NCI-H774 (cell line): ENCODE measurements at places on chromosomes 13 and 19.

GRCh38 chr19:13619203-13619632 lies 112.9 kb upstream of the CACNA1A start:
- DNase-seq, result no peak

DNA sequence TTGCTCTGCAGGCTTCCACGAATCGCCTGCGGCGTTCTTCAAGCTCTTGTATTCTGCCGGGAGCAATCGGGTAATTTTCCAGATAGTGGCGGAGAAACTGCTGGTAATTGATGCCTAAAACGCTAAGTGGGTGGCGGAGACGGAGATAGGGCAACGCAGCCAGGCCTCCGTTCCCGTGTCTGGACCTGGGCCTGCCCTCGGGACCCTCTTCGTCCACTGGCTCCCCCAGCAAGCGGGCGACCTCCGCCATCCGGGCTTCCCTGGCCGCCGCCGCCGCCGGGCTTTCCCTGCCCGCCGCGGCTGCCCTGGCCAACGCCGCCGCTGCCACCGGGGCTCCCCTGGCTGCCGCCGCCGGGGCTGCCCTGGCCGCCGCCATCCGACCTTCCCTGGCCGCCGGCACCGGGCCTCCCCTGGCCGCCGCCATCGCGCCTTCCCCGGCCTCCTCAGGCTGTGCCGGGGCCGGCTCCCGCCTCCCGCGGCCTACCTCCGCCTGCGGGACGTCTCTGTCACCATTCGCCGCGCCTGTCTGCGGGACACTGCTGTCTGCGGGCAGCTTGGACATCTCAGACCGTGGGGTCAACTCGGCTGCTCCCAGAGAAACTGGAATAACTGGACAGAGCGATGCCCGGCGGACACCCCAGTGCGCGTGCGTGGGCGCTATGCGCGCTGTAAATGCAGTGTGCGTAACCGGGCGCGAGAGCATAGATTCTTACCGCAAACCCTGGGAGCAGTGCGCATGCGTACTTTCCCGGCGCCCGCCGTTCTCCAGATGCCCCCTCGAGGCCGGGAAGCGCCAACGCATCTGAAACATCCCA lies at the start of gene EID2:
Gene EID2 (minus strand): TSS at position 644 of the 815 bp plus-strand sequence. CDS start 82 bp downstream, at position 562.
- peak; percentile 87 for DNase-seq

DNA sequence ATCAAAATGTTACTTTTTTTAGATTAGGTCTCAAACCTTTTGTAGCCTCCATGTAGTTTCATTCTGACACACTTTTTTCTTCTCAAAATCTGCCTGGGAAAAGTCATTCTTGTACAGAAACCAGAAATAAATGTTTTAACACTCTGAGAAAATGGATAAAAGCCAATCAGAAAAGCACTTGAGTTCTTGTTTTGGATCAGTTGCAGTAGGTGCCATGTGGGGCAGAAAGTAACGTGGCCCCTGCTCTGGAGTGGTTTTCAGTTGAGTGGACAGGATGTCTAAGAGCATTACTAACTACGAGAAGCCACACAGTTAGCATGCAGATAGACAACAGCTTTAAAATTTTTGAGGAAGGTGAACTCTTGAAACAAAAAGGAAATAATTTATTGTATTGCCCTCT lies 19.1 kb downstream of the GPR183 start:
- no peak for DNase-seq

- DNase-seq, result no peak
These were observed at the start of gene MAB21L1 for GRCh38 chr13:35475960-35476943. Gene MAB21L1, minus strand, starts transcription at chr13:35476689. Its CDS starts 551 bp downstream, at chr13:35476138.

- no peak for DNase-seq
These were observed 1.0 kb upstream of the CREB3L3 start for GRCh38 chr19:4152241-4152998.

DNA sequence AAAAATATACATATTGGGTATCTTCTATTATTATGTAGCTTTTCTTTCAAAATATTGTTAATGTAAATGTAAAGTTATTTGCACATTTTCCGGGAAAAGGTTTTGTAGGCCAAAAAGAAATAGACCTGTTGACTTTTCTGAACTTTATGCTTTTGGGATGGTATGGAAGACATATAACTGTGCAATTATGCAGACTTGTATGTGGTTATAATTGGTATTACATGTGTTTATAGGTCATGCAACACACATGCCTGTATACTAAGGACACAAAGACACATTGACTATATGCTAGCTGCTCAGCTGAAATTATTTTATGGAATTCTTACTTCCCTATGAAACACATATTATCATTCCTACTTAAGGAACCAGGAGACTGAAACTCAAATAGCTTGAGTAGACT lies 2.3 kb upstream of the NBEA start:
- no peak for DNase-seq

DNA sequence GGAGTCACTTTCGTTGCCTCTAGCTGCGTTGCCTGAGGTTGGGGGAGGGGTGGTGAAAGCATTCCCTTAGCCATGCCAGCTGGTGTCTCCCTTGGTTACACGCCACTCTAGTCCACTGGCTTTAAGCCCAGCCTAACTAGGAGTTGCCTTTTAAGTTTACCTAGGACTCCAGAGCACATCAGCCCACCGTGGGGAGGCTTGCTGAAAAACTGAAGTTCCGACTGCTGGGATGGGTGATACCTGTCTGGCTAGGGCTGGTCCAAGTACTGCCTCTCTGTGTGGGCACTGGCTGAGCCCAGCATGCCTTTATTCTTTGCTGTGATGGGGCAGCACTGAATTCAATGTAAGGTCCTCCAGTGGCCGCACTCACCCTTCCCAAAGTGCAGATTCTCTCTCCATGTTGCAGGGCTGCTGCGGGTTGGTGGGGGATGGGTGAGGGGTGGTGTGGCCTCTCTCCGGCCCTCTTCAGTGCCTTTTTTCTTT lies 11.8 kb upstream of the CEACAM1 start:
- peak; percentile 7 for DNase-seq

DNA sequence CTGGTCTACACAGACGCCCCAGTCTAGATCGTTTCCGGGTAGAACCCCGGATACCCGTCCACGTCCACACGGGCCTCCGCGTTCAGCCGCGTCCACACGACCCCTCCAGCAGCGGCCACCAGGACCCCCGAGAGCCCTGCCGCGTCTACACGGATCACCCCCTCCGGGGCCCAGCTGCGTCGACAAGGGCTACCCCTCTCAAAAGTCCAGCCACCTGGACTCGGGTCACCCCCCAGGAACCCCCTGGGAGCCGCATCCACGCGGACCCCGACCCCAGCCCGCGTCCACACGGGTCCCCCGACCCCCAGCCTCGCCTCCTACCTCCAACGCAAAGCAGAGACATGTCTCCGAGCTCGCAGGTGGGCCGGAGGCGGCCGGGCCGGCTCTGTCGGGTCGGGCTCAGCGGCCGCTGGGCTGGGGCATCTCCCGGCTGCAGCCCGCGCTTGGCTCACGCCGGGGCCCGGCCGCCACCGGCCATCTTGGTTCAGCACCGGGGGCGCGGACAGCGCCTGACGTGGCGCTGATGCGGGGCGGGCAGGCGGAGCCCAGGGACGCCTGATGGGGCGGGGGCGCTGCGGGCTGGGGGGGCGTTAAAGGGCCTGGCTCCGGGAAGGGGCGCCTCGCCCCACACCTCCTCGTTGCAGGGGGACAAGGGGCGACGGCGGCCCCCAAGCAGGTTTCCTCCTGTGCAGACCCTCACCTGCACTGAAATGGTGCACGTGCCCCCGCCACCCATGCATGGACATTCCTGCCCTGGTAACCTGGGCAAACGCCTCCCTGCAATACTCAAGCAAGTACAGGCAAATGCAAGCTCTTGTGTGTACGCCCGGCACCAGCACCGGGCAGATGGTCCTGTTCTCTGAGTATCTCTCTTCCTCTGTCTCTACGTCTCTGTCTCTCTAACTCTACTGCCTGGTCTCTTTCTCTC lies at the start of gene UNC13A:
Gene UNC13A (minus strand): TSS at position 498 of the 928 bp plus-strand sequence. CDS start 155 bp downstream, at position 343.
- peak; percentile 68 for DNase-seq

GRCh38 chr13:113374511-113375175 lies 10.7 kb upstream of the GRTP1 start:
- DNase-seq, result no peak

DNA sequence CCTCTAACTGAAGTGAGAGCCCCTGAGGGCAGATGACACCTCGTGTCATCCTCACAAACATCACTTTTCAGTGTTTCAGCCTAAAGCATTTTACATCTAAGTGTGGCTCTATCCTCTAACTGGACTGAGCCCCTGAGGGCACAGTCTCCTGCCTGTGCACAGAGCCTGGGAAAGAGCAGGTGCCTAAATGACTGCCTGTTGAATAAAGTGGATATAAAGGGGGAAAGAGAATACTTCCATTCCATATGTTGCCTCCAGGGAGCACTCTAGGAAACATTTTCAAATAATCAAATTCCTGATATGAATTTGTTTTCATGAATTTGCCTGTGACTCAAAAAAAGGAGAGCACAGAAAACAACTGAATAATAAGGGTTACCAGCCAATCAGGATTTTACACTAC lies 32.2 kb downstream of the CNMD start:
- DNase-seq, result no peak

DNA sequence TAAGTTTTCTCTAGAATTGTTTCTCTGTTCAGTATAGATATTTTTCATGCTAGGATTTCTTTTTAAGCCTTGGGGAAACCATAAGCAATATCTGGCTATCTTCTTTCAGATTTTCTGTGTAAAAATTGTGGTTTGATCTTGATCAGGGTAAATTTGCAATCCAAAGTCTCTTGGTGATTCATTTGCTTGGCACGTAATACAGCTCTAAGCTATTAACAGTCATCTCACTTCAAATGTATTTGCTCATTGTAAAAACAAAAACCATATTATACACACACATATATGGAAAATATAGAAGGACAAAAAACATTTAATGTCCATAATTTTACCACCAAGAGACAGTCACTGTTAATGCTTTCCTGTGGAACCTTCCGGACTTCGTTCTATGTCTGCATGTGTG lies 191.0 kb downstream of the SHISA2 start:
- DNase-seq, result no peak

- no peak for DNase-seq
These were observed 501 bp downstream of the GTPBP3 start for GRCh38 chr19:17337675-17338432.

DNA sequence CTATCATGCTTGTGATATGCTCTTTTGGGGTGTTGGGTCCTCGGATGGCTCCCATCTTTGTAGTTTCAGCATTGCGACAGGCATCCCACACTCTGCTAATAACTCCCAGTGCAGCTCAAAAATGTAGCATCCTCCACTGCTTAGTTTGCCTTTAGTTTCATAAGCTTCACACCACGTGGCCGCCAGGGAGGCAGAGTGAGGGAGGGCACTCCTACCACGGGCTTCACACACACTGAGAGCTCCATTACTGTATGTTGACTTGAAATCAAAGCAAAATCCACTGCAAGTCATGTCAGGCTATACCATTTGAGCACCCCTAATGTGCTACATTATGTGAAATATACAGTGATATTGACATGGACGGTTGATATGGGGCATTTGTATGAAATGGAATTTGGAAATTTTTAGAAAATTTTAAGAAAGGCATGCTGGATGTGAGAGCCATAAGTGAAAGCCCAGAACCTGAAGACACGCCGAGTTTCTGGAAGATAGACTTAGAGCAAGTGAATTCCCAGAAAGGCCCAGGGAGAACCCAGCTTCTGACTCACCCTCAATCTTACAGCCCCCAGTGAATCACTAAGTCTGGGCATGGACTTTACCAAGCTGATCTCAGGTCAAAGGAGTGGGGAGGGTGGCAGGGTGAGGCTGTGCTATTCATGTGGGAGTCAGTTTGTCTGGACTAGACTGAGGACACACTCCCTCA lies 94.1 kb downstream of the HSPH1 start:
- no peak for DNase-seq

DNA sequence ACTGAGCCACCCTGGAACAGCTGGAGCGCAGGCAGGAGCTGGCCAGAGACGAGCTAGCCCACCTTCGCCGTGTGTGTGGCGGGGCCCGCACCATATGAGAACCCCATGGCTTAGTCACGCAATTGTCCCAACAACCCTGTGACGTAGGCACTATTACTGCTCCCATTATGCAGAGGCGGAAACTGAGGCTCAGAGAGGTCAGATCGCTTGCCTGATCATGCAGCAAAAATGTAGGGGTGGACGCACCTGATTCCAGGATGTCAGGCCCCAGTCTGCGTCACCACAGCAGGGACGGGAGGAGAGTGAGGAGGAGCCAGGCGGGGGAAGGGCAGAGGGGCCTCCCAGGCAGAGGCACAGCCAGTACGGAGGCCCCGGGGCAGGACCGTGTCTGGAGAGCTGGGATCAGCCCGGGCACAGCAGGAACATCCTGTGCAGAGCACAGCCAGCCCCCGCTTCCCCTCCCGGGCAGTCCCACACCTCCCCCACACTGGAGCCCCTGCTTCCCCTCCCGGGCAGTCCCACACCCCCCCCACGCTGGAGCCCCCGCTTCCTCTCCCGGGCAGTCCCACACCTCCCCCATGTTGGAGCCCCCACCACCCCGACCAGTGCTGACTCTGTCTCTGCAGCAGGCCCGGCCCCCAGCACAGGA lies 16.7 kb downstream of the PIP5K1C start:
- no peak for DNase-seq

DNA sequence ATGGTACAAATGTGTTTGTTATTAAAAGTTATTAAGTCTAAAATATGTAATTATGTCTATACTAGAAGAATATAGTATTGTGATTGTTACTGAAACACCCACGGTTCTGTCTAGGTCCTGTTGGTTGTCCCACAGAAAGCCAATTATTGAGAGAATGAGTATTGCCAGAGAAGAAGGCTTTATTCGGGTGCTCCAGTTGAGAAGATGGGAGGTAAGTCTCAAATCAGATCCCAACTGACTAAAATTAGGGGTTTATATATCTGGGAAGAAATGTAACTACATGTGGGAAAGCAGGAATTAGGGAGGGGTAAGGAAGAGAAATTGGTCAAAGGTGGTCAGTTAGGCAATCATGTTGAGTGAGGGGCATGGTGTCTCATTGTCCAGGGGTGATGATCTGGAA lies 798.4 kb downstream of the PCDH17 start:
- no peak for DNase-seq

DNA sequence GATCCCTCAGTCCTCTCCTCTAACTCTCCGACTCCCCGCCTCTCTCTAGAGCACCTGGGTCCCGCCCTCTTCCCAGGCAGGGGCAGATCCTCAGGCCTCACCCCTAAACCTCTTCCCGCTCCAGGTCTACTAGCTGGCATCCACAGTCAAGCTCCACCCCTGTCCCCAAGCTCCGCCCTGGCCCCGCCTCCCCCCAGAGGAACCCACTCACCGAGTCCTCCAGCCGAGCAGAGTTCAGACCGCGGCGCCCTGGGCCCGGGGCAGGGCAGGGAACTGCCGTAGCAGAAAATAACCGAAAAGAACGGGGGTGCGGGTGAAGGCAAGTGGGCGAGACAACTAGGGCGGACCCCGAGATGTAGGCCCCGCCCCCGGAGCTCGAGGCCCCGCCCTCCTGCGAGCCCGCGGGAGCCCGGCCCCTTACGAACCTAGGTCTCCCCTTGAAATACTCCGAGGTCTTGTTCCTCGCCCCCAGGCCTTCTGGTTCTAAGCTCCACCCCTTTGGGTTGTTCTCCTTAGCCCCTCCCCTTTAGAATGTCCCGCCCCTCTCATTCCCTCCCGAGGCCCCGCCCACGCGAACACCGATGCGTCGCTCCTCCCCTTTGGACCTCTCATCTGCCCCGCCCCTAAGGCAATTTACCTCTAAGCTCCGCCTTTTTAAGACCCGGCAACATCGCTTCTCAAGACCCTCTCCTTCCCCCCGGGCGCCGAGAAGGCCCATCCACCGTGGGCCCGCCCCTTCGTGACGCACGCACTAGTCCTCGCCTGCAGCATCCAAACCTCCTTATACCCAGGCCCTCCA lies at the start of gene GGN:
Gene GGN (minus strand): TSS at position 485 of the 799 bp plus-strand sequence. CDS start 773 bp downstream, outside the sequence.
- DNase-seq, result peak; percentile 77
